Stomach (tissue), 19 donors: ENCODE measurements at places on chromosomes 16 and 17. TPM values are rescaled to one million over a fixed set of nuclear protein-coding genes. Genes with fewer than 3 reads are reported as not detected.

- H3K27me3 ChIP-seq, result no peaks in the 10 kb centered on the region
- H3K36me3 ChIP-seq, result no peaks in the 10 kb centered on the region
- no peak overlapping the region for H3K4me3 ChIP-seq
- no peak for DNase-seq
- H3K27ac ChIP-seq, result peak overlapping the region; percentile 31
- peaks cover 34% of the 10 kb centered on the region for H3K4me1 ChIP-seq
These were observed 20.9 kb upstream of the PPM1D start for GRCh38 chr17:60579090-60579489.

- H3K4me3 ChIP-seq, result peak within 1 kb of the TSS; percentile 97
- H3K36me3 ChIP-seq, result peaks cover 51% of the 10 kb centered on the region
- H3K4me1 ChIP-seq, result peaks cover 64% of the 10 kb centered on the region
- peak; percentile 88 for DNase-seq
These were observed at the start of gene METTL23 for GRCh38 chr17:76726776-76727718. Gene METTL23 (plus strand): TSS chr17:76726839. CDS start chr17:76729711, 2,872 bp downstream.

DNA sequence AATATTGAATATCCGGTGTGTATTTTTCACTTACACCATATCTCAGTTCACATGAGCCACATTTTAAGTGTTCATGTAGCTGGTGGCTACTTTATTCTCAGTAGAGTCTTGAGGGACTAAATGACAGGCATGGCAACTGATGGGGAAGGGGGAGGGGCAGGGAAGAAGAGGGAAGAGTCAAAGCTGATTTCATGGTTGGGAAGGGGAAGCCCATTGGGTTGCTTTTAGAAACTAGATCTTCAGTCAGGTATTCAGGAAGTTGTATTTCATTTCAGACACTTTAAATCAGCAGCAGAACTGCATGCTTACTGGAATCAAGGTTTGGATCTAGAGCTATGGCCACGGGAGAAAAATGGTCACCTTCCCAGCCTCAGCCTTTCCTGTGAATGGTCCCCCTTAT lies 2.9 kb upstream of the WIPI1 start:
- no peak overlapping the region for H3K4me3 ChIP-seq
- DNase-seq, result no peak
- H3K4me1 ChIP-seq, result peaks cover 39% of the 10 kb centered on the region
- no peaks in the 10 kb centered on the region for H3K36me3 ChIP-seq

CES4A gene
- polyA plus RNA-seq, result 3.2 TPM

ST6GALNAC1 gene
- polyA plus RNA-seq, result 72.8 TPM

DNA sequence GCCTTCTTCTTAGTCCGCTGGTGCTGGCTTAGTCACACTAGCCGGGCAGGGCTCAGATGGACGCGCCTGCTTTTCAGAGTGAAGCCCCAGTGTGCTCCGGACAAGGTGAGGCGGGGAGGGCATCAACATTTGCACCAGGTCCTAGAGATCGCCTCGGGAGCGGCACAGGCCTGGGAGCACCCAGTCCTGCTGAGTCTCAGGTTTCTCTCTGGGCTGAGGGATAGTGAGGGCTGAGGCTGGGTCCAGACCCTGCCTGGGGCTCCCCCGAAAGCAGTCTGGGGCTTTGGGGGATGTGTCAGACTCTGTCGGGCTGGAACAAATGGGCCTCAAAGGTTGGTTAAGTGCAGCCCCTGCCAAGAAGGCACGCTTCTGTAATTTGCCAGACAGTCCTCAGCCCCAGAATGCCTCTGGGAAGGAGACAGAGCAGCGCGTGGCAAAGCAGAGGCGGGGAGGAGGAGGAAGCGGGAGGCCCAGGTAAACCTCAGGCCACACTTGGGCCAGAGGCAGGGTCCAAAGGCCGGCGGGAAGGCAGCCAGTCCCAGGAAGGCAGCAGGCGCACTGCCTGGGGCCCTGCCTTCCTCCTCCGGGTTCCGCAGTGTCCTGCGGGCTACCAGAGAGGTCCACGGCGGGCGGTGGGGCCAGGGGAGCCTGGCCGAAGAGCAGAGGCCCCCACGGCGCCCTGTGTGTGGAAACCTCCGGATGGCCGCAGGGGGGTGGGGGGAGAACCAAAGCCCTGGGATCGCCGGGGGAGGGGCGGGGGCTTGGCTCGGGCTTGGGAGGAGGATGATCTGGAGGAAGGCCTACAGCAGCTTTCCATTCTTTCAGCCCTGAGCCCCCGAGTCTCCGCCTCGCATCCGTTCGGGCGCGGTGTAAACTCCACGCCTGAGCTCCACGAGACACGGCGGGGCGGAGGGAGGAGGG lies 39.5 kb upstream of the ATP2A3 start:
- H3K27me3 ChIP-seq, result peaks cover 2% of the 10 kb centered on the region
- H3K27ac ChIP-seq, result peak overlapping the region; percentile 76
- H3K4me1 ChIP-seq, result peaks cover 47% of the 10 kb centered on the region
- peak; percentile 81 for DNase-seq

GRCh38 chr17:15343749-15344148 lies 2.4 kb upstream of the TEKT3 start:
- H3K36me3 ChIP-seq, result no peaks in the 10 kb centered on the region
- no peaks in the 10 kb centered on the region for H3K4me1 ChIP-seq
- no peak for DNase-seq
- no peak overlapping the region for H3K27ac ChIP-seq
- H3K4me3 ChIP-seq, result no peak overlapping the region

DNA sequence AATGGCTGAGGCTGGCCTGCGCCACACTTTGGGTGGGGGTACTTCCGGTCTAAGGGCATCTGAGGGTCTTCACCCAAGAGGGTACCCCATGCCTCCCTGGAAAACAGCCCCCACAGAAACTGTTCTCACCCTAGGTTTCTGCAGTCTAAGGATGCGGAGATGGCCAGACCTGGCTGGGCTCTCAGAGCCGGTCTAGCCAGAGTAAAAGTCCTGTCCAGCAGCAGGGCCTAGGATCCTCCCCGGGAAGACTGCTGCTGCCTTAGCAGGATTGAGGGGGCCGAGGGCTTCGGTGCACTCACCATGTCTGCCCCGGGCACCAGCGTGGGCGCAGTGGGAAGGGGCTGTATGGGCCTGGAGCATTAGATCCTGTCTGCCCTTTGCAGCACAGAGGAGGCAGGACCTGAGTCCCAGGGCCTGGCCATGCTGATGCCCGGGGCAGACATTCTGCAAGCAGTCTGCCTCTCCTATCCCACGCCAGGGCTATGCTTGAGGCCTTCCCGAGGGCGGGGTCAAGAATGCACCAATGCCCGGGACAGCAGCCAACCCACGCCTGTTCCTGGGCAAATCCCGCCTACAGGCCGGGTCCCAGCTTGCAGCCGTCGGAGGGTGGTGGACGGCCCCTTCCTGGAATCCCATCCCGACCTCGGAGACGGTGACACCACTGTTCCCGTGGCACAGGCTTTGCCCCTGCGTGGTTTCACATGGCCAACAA lies 54.7 kb downstream of the CBFA2T3 start:
- peaks cover 39% of the 10 kb centered on the region for H3K4me1 ChIP-seq
- H3K36me3 ChIP-seq, result no peaks in the 10 kb centered on the region
- peaks cover 84% of the 10 kb centered on the region for H3K27me3 ChIP-seq
- peak overlapping the region; percentile 63 for H3K27ac ChIP-seq

MYBBP1A gene
- 21.5 TPM for polyA plus RNA-seq

DNA sequence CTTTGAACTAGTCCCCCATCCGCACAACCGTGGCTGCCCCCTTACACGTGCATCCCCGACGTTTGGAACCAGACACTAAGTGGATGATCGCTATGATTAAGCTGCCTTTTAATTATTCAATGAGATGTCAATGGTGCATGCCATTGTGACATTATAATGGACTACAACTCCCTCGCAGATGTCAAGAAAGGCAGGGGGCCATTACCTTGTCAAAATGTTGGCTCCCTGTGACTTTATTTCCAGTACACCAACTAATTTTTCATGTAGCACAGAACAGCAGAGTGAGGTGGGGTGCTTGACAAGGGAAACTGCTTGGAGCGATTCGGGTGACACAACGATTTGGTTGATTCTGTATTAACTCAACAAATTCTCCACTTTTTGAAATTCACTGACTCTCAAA lies 26.5 kb downstream of the ASIC2 start:
- H3K27ac ChIP-seq, result no peak overlapping the region
- no peaks in the 10 kb centered on the region for H3K4me1 ChIP-seq
- no peaks in the 10 kb centered on the region for H3K27me3 ChIP-seq
- no peak overlapping the region for H3K4me3 ChIP-seq

DNA sequence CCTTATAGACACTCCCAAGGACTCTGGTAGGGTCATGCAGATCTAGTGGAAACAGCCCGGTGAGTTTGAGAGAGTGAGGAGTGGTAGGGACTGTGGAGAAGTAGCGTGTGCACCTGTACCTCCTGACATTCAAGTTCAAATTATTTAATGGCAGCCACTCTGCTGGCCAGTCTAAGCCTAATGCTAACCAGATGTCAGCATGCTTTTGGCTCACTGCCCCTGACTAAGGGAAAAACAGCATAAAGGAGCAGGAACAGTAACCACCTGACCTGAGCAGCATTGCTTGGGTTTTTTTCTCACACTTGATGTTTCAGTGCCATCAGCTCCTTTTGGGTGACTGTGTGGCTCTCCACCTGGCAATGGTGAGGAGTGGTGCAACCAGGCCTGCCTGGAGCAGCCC lies 23.8 kb upstream of the SLC12A3 start:
- DNase-seq, result no peak
- no peak overlapping the region for H3K4me3 ChIP-seq
- H3K27me3 ChIP-seq, result no peaks in the 10 kb centered on the region
- peaks cover 93% of the 10 kb centered on the region for H3K36me3 ChIP-seq
- no peaks in the 10 kb centered on the region for H3K4me1 ChIP-seq
- no peak overlapping the region for H3K27ac ChIP-seq

DNA sequence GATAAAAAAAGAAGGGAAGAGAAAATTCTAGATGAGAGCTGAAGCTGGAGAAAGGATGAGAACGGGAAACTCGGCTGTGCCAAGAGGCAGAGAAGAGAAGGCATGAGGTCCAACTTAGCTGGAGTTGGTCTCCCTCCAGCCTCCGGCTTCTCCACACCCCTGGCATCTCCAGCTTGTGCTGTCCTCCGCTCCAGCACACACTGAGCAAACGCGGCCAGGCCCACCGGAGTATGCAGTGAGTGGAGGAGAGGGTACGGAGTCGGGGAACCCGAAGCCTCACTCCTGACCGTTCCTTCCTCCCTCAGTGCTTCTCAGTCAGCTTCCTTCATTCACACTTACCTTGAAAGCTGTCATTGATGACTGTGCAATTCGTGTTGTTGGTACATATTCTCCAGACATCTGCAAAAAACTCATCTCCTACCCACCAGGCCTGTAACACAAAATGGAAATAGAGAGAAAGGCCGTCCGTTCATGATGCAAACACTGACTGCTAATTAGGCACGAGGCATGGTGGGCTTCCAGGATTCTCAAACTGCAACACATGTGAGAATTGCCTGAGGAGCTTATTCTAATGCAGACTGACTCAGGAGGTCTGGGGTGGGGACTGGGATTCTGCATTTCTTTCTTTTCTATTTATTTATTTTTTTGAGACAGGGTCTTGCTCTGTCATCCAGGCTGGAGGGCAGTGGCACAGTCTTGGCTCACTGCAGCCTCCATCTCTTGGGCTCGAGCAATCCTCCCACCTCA lies 37.0 kb downstream of the EMP2 start:
- no peak overlapping the region for H3K4me3 ChIP-seq
- H3K36me3 ChIP-seq, result peaks cover 92% of the 10 kb centered on the region
- H3K27me3 ChIP-seq, result no peaks in the 10 kb centered on the region
- no peak for DNase-seq
- H3K27ac ChIP-seq, result no peak overlapping the region
- H3K4me1 ChIP-seq, result no peaks in the 10 kb centered on the region

CCL8 gene
- 3.6 TPM for polyA plus RNA-seq

SUMO2 gene
- polyA plus RNA-seq, result 130 TPM

- no peaks in the 10 kb centered on the region for H3K27me3 ChIP-seq
- no peaks in the 10 kb centered on the region for H3K4me1 ChIP-seq
- H3K36me3 ChIP-seq, result no peaks in the 10 kb centered on the region
- no peak overlapping the region for H3K4me3 ChIP-seq
- no peak for DNase-seq
These were observed 52.0 kb upstream of the ZNF629 start for GRCh38 chr16:30838876-30839471.

DNA sequence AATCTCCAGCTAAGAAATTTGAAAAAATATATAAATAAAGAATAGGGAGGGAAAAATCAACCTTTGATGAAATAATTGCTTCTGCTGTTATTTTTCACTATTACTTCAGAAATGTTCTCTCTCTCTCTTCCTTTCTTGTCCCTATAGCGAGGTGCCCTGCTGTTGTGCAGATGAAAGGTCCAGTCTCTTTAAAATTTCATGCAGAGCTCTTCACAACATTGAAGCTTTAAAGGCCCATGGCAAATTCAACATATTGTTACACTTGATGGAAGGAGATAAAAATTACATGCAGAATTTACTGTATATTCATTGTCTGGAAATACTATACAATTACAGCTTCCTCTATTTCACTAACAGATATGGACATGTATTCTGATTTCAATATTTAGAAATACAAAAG lies 86.4 kb upstream of the PSMD7 start:
- H3K4me3 ChIP-seq, result no peak overlapping the region
- no peaks in the 10 kb centered on the region for H3K4me1 ChIP-seq
- DNase-seq, result no peak
- H3K27ac ChIP-seq, result no peak overlapping the region

DNA sequence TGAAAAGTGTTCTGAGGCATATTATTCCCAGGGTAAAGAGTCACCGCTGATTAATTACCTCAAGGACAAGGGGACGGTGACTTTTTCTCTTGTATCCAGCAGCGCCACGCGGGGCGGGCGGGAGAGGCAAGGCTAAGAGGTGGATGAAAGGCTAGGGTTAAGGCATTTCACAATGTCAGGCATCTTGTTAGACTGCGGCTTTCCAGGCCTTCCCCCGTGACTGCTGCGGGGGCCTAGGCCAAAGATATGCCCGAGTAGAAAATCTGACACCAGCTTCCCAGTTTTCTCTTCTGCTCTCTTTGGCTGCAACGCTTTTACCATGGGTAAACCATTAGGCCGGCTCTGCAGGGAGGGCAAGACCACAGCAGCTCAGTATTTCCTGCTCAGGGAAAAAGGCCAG lies 698.2 kb downstream of the MAF start:
- H3K27me3 ChIP-seq, result no peaks in the 10 kb centered on the region
- no peak overlapping the region for H3K4me3 ChIP-seq
- no peak overlapping the region for H3K27ac ChIP-seq
- no peaks in the 10 kb centered on the region for H3K36me3 ChIP-seq
- no peak for DNase-seq

DNA sequence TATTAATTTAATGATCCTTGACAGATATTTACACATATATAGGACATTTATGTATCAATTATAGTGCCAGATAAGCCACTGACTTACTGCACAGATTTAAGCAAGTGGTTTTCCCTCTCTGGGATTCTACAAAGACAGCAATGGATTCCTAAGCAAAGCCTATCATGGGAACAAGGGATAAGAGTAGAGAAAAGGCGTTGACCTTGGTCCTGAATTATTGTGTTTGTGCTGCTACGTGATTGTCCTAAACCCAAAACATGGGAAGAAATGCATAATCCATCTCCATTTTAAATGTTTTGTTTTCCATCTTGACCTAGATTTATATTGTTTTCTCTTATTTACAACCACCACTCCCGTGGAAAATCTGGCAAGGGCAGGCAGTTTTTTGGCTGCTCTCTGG lies 14.0 kb downstream of the SLFN11 start:
- no peaks in the 10 kb centered on the region for H3K4me1 ChIP-seq
- no peaks in the 10 kb centered on the region for H3K27me3 ChIP-seq
- no peak for DNase-seq
- peaks cover 21% of the 10 kb centered on the region for H3K36me3 ChIP-seq
- H3K27ac ChIP-seq, result no peak overlapping the region

KRT40 gene
- not detected for polyA plus RNA-seq

FBXW10 gene
- not detected for polyA plus RNA-seq

RHBDL3 gene
- polyA plus RNA-seq, result 0.31 TPM

KCNJ12 gene
- 0.23 TPM for polyA plus RNA-seq
